ENCODE measurements at places on chromosomes 5 and 9.

DNA sequence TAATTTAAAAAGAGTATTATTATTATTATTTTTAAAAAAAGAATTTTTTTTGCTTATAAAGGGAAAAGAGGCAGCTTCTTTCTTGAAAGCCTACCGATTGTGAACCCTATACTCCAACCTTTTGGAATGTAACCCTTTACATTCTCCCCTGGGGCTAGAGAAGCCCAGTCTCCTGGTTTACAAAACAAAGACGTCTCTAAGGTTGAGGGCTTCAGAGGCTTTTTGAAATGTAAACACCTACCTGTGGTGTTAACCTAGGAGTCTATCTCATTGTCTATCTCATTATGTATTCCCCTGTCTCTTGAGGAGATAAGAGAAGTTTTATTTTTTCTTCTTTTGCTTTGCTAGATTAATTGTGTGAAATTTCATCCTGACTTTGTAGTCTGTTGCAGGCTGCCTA lies 4.7 kb downstream of the TNFSF8 start:
- no peak for DNase-seq

DNA sequence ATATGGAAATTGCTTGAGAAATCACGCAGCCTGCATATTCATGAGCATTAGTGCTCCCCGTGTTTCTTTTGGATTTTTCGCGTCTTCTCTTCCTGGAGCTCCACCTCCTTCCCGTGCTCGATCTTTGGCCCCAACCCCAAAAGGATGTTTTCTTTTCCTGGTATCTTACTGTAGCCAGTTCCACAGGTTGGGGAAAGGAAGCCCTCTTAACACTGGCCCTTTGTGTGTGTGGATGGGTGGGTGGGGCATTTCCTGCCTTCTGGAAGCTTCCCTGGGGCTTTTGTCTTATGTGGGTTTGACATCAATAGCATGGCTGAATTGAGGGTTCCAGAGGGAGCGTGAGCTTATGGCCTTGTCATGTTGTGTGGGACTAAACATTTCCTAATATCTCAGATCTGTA lies 21.9 kb downstream of the STXBP1 start:
- DNase-seq = no peak

DNA sequence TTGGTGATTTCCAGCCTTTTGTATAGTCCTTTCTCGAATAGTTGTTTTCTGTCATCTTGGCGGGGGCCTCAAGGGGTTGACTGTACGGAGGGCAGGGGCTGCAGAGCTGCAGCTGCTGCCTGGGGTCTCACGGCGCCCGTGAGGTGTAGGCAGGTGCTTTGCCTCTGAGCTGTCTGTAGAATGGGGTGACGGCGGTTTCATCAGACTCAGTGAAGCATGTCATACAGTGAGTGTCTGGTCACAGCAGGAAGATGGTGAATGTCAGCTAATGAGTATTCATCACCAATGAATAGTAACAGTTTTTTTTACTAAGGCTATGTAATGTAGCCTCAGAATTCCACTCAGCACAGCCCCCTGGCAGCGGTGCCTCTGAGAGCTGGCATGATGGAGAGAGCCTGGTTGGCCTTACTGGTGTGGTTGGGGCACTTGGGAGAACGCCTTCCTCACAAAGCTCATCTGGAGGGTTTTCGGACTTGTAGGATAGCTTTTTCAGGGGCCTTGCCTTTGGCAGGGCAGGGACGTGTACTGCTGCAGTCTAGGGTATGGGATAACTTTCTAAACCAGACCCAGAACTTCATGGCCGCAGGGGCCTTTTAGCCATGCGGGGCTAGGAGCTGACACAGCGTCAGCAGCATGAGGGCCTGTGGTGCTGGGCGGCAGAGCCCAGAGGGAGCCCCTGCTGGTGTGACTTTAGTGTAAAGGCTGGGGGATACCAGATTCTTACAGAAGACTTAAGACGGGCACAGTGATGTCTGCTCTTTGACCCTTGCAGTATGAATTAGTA lies 15.0 kb downstream of the TENT4A start:
- no peak for DNase-seq

DNA sequence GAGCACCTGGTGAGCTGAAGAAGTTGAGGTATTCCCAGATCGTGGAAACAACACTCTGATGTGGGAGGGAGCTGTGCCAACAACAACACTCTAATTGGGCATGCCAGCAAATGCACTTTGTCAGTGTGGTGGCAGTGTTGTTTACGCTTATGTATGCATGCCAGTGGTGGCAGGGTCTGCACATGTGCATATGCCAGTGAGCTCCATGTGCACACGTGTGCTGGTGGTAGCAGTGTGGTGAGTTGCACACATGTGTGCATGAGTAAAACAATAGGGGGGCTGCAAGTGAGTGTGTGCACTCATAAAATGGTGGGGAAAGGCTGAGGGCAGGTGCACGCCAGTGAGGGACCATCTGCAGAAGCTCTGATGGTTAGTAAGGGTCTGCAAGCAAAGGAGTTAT lies 134.2 kb downstream of the DMRTA1 start:
- no peak for DNase-seq

GRCh38 chr9:106745457-106745856 lies 117.5 kb upstream of the ZNF462 start:
- no peak for DNase-seq
